ENCODE measurements at places on chromosomes 7 and 10. TPM values are rescaled to one million over a fixed set of nuclear protein-coding genes. Genes with fewer than 3 reads are reported as not detected.

- H3K27me3 ChIP-seq = no peaks in the 10 kb centered on the region
- H3K4me1 ChIP-seq = no peaks in the 10 kb centered on the region
- peak overlapping the region; percentile 78 for H3K27ac ChIP-seq
- DNase-seq = no peak
- no peaks in the 10 kb centered on the region for H3K36me3 ChIP-seq
Observed at GRCh38 chr10:37856881-37857286, 526 bp downstream of the ZNF248 start.

DNA sequence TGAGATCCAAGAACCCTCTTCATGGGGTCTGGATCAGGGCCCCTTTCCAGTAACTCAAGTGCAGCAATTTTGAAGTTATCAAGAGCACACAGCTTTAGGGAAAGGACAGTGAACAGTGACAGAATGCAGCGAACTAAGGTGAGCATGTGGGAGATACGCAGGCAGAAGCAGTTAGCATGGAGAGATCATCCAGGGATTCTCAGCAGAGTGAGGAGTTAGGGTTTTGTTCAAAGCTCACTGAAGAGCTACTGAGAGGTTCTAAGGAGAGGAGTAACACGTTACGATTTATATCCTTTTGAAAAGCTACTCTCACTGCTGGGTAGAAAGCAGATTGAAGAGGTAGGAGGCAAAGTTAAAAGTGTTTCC, 83.6 kb upstream of the MPP7 start:
- H3K4me3 ChIP-seq = no peak overlapping the region
- DNase-seq = no peak
- no peaks in the 10 kb centered on the region for H3K36me3 ChIP-seq

DNA sequence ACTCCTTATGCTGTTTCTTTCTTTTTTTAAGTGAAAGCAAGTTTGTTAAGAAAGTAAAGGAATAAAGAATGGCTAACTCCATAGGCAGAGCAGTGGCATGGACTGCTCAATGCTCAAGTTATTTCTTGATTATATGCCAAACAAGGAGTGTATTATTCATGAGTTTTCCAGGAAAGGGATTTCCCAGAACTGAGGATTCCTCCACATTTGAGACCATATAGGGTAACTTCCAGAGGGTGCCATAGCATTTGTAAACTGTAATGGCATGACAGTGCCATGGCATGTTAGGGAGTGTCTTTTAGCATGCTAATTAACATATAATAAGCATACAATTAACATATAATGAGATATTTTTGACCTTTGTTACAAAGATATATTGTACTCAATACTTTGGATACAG, 1034.5 kb upstream of the PHF14 start:
- no peak for DNase-seq
- no peak overlapping the region for H3K4me3 ChIP-seq
- H3K4me1 ChIP-seq = no peaks in the 10 kb centered on the region
- no peaks in the 10 kb centered on the region for H3K27me3 ChIP-seq

DNA sequence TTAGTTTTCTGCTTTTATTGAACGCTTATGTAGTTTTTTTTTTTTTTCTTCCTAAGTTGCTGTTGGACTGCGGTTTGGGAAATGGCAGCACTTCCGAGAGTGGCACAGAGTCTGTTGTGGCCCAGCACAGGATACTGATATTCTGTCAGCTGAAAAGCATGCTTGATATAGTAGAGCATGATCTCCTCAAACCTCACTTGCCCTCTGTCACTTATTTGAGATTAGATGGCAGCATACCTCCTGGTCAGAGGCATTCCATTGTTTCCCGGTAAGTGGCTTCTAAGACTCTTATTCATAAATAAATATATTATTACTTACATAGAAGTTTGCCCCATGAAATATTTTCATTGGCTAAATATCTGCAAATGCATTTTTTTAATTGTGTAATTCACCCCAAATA, 101.1 kb downstream of the BTAF1 start:
- DNase-seq = no peak
- H3K4me1 ChIP-seq = no peaks in the 10 kb centered on the region
- H3K4me3 ChIP-seq = no peak overlapping the region
- H3K27ac ChIP-seq = no peak overlapping the region
- H3K27me3 ChIP-seq = no peaks in the 10 kb centered on the region

GRCh38 chr7:70893971-70894715, 237.8 kb upstream of the GALNT17 start:
- no peak overlapping the region for H3K27ac ChIP-seq
- H3K4me3 ChIP-seq = no peak overlapping the region
- no peaks in the 10 kb centered on the region for H3K4me1 ChIP-seq
- no peaks in the 10 kb centered on the region for H3K36me3 ChIP-seq

GRCh38 chr10:112526139-112526538, 79.1 kb downstream of the VTI1A start:
- peaks cover 4% of the 10 kb centered on the region for H3K4me1 ChIP-seq
- H3K36me3 ChIP-seq = no peaks in the 10 kb centered on the region
- H3K27ac ChIP-seq = peak overlapping the region; percentile 29
- H3K27me3 ChIP-seq = no peaks in the 10 kb centered on the region
- DNase-seq = no peak
- no peak overlapping the region for H3K4me3 ChIP-seq

DNA sequence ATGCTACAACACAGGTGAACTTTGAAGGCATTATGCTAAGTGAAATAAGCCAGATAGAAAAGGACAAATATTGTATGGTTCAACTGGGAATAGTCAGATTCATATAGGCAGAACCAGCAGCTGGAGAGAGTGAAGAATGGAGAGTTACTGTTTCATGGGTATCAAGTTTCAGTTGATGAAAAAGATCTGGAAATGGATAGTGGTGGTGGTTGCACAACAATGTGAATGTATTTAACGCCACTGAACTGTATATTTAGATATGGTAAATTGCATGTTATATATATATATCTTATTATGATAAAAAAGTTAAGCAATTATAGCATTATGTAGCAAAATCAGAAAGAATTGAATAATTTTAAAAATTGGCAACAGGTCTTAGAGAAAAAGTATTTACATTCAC, 3.9 kb downstream of the LMBR1 start:
- H3K4me3 ChIP-seq = no peak overlapping the region
- no peaks in the 10 kb centered on the region for H3K27me3 ChIP-seq
- 0 out of 2 replicates have a peak, but pooled peaks cover 4% of the 10 kb centered on the region for H3K36me3 ChIP-seq

DNA sequence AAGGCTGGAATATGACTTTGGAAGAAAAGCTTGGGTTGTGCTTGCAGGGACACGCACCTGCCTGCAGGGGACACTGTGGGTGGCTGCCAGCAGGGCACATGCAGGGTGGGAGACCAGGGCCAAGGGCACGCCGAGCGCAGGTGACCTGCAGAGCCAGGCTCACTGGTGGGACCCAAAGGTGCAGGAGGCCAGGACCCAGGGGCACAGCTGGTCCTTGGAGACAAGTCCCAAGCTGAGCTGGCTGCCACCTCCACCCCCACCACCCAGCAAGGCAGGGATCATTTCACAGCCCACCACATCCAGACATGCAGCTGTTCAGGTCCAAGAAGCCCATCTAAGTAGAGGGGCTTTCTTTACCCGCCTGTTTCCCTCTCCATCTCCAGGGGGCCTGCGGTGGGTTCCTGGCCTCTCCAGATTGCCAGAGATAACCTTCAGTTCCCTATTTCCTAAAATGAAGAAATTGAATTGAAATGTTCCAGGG, 13.8 kb upstream of the CLIP2 start:
- peaks cover 63% of the 10 kb centered on the region for H3K4me1 ChIP-seq
- no peak for DNase-seq
- H3K27ac ChIP-seq = no peak overlapping the region
- H3K4me3 ChIP-seq = no peak overlapping the region
- H3K27me3 ChIP-seq = no peaks in the 10 kb centered on the region

- no peaks in the 10 kb centered on the region for H3K4me1 ChIP-seq
- H3K27ac ChIP-seq = no peak overlapping the region
- no peaks in the 10 kb centered on the region for H3K36me3 ChIP-seq
- no peak for DNase-seq
- H3K4me3 ChIP-seq = no peak overlapping the region
Observed at GRCh38 chr10:30080161-30080560, 20.8 kb upstream of the JCAD start.

DNA sequence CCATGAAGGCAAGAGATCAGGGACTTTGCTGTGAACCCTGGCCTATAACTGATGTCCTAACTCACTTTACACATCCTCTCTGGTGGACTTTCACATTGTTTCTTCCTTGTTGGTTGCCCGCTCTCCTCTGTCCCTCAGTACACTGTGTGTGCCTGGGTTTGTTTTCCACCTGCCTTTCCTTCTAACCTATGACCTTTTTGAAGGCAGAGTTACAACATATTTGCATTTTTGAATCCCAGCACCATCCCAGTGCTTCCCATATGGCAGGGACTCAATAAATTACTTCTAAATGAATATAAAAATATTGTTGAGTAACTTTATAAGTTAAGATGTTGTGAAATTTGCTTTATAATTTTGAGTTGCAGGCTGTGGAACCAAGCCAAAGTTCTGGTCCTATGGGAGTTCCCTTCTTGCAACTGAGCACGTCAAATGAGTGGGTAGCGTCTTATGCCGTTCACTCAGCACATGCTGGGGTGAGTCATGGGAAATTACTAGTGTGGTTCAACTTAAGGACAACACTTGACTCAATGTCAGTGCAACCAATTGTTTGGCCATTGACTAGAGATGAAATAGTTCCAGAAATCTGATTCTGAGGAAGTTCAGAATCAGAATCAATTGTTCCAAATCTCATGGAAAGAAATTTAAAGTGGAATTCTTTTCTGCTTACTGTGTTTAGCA, 250.9 kb downstream of the TWIST1 start:
- peak; percentile 19 for DNase-seq
- H3K27me3 ChIP-seq = no peaks in the 10 kb centered on the region
- H3K4me1 ChIP-seq = no peaks in the 10 kb centered on the region
- H3K4me3 ChIP-seq = no peak overlapping the region
- H3K36me3 ChIP-seq = no peaks in the 10 kb centered on the region

GRCh38 chr7:33986951-33987947, 81.9 kb downstream of the BMPER start:
- H3K36me3 ChIP-seq = no peaks in the 10 kb centered on the region
- no peak overlapping the region for H3K4me3 ChIP-seq
- no peaks in the 10 kb centered on the region for H3K4me1 ChIP-seq
- no peak overlapping the region for H3K27ac ChIP-seq
- H3K27me3 ChIP-seq = no peaks in the 10 kb centered on the region

DNA sequence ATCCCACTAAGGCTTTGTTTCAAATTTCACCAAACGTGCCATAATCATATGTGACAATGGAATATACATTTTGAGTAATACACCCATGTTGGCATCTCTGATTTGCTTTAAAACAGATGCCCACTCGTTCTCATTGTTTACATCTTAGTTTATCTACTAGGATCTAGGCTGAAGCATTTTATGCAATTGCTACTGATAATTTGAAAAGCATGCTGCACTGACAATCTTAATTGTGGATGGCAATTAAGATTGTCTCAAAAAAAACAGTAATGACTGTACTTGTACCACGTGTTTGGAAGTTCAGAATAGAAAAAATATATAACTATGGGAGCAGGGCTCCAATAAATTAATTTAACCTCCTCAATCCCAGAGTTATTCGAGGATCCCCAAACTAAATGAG, 136.8 kb downstream of the CRPPA start:
- H3K4me1 ChIP-seq = no peaks in the 10 kb centered on the region
- no peaks in the 10 kb centered on the region for H3K27me3 ChIP-seq
- H3K4me3 ChIP-seq = no peak overlapping the region
- H3K27ac ChIP-seq = no peak overlapping the region

- H3K27ac ChIP-seq = no peak overlapping the region
- no peak overlapping the region for H3K4me3 ChIP-seq
- no peaks in the 10 kb centered on the region for H3K36me3 ChIP-seq
- H3K27me3 ChIP-seq = no peaks in the 10 kb centered on the region
Observed at GRCh38 chr7:135320268-135320667, 86.6 kb downstream of the STRA8 start.

GRCh38 chr7:37068902-37069301, 344.6 kb upstream of the AOAH start:
- H3K4me3 ChIP-seq = no peak overlapping the region
- no peak overlapping the region for H3K27ac ChIP-seq
- no peak for DNase-seq
- H3K36me3 ChIP-seq = no peaks in the 10 kb centered on the region

DNA sequence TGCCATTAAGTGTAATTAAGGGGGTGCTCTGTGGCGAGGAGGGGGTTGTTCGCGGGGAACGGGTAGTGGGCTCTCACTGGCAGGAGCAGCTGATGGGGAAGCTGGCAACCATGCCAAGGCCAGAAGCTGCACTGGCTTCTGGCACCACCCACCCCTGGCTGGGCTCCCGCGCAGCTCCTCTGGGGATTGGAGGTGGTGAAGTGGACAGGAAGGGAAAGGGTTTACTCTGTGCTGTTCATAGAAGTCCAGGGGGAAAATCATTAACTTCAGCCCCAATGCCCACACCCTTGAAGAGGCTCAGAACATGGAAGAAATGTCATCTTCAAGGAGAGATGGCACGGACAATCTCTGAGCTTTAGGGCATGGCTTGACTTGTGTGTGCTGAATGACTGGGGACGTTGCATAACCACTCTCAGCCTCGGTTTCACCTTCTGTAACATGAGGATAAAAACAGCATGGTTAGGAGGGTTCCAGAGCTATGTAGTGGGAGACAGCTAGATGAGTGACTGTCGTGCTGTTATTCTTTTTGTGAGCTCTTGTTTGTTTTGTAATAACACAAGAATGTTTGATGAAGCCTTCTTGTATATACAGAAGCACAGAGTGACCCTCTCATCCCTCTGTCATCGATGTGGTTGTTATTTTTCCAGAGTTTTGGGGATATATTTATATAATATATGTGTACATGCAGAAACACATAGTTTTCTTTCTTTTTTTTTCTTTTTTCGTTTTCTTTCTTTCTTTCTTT, 29.9 kb downstream of the KAZALD1 start:
- H3K4me3 ChIP-seq = no peak overlapping the region
- H3K27me3 ChIP-seq = peaks cover 1% of the 10 kb centered on the region
- DNase-seq = no peak
- no peaks in the 10 kb centered on the region for H3K36me3 ChIP-seq
- no peaks in the 10 kb centered on the region for H3K4me1 ChIP-seq

- H3K4me3 ChIP-seq = no peak overlapping the region
- no peaks in the 10 kb centered on the region for H3K27me3 ChIP-seq
- no peaks in the 10 kb centered on the region for H3K36me3 ChIP-seq
- peaks cover 12% of the 10 kb centered on the region for H3K4me1 ChIP-seq
- no peak overlapping the region for H3K27ac ChIP-seq
Observed at GRCh38 chr7:116024826-116025809, 5.4 kb downstream of the TFEC start.

Gene AGBL3
- total RNA-seq = 2.3 TPM

Gene PLCE1
- 0.08 TPM for total RNA-seq

Data from GM12878 (cell line).